ENCODE measurements at places on chromosomes 2 and 18.

DNA sequence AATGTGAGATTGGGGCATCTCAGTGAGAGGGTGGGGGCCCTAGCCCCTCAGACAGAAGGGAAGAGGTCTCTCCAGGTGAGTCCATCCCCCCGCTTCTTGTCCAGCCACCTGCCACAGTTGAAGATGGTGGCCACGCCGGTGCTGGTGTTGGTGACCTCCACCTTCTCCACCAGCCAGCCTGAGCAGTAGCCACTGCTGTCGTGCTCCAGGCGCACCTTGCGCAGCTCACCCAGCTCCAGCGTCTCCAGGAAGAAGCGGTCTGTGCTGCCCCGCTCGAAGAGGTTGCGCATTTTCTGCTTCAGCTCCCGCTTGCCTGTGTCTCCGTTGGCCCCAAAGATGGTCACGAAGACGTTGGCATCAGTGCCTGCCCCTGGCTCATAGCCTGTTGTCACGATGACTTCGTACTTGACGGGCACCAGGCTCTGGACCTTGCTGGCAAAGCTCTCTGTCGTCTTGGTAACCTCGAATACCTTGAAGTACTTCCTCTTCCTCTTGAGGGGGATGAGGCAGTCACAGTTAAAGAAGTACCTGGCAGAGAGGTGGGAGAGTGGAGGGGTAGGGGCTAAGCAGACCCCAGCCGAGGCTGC is 179.5 kb downstream of the LOXHD1 start:
- DNase-seq = no peak

DNA sequence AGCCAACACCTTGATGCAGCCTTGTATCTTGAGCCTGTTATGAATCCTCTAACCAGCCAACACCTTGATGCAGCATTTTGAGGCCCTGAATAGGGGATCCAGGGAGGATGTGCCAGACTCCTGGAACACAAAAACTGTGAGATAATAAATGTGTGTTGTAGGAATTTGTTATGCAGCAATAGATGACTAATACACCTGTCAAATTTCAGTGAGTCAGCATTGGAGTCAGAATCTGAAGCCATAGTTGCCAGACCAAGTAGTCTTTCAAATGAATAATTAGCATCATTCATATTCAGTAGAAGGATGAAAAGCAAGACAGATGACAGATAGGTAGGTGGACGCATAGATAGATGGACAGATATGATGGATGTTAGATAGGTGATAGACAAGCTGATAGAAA is 942.5 kb upstream of the SLC39A10 start:
- DNase-seq = no peak

- no peak for DNase-seq
Measured at GRCh38 chr2:174633623-174633930, 36.0 kb upstream of the WIPF1 start.

- no peak for DNase-seq
Measured at GRCh38 chr18:7844418-7844817, 277.3 kb downstream of the PTPRM start.

DNA sequence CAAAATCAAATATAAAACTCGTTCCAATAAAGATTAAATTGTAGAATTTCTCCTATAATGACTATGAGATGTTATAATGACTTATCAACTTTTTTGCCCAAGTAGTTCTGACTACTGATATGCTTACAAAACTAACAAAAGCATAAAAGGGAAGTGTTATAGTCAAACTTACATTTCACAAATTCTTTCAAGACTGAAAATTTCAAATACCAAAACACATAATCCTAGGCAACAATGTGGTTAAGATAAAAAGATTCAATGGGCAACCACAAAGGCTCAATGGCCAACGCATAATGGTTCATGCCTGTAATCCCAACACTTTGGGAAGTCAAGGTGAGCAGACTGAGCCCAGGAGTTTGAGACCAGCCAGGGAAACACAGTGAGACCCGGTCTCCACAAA is 135.7 kb downstream of the USP34 start:
- DNase-seq = no peak

DNA sequence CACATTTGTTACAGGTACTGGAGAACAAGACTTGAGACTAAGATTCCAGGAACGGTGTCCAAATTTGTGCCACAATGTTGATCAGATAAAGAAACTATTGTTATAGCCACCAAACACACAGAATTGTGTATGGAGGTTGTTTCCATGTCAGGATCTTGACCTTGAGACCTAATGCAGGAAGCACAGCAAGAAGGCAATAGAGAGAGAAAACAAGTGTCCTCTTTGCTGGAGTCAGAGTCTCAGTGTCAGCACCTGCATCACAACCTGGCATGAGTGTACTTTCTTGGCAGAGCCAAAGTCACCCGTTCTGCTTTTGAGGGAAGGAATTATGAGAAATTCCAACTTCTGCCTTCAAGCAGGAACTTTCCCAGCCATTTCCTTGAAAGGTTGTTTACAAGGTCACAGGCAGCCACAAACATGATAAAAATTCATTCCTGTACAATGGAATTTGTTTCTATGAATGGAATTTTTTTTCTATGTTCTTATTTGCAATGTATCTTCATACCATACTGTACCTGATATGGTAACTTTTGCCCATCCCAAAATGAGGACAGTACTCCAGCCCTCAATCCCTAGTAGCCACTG is 118.4 kb downstream of the PKP4 start:
- peak; percentile 9 for DNase-seq

DNA sequence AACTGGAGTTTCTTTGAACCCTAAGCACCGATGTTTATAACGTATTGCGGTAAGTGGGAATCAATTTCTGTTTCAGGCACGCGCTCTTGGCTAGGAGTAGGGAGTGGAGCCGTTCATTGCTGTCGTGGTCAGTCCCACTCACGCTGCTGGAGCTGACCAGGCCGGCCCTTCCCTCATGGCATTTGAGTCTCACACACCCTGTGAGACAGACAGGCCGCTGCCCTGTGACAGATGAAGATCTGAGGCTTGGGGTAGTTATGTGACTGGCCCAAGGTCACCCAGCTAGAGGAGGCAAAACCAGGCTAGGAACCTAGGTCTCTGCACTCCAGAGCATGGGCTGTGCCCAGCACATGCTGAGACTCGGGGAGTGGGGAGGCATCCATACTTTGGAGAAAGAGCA is 2.9 kb upstream of the CIDEA start:
- no peak for DNase-seq

DNA sequence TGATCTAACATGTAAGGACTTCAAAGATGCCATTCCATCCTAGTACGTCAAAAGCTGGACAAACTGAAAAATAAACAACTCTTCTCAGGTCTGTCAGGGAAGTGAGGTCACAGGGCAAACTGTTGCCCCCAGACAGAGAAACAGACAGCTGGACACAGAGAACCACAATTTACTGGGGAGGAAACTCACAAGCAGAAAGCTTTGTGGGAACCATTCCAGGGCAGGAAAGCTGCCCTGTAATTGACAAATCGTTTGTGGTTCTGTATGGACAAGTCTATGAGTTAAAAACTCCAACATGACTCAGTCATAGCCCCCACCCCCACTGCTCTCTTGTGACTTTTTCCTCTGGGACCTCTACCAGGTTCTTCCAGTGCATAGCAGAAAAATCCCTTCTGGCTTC is 28.4 kb downstream of the MCEE start:
- DNase-seq = peak; percentile 88

DNA sequence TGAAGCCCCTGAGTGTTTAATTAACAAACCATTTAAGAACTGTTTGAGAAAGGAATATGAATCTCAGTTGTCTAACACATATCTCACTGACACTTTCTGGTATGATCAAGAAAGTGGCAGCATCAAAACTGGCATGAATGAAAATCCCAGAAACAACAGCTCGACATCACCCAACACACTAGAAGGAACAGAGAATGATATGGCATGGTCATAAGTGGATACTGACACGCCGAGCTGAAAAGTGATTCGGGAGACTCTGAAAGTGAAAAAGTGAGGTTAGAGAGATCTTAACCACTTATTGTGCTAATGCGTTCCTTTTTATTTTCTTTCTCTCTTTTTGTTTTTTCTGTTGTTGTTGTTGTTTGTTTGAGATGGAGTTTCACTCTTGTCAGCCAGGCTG is 37.9 kb downstream of the MRPL35 start:
- no peak for DNase-seq

GRCh38 chr2:9124231-9124741 is 82.3 kb upstream of the ASAP2 start:
- no peak for DNase-seq

DNA sequence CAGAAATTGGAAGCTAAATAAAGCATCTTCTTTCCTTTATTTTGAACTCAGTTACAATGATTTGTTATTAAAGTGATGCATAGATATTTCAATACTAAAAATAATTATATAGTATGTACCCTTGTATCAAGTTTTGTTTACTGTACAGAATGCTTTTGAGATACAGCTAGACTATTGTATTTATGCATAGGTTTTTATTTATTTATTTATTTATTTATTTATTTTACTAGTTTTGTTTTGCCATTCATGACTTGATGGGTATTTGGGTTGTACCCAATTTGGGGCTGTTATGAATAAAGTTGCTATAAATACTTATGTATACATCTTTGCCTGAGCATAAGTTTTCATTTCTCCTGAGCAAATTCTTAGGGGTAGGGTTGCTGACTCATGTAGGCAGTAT is 118.7 kb upstream of the NXPH2 start:
- no peak for DNase-seq

- DNase-seq = peak; percentile 60
Measured at GRCh38 chr2:119647440-119648169, 31.4 kb upstream of the TMEM177 start.

DNA sequence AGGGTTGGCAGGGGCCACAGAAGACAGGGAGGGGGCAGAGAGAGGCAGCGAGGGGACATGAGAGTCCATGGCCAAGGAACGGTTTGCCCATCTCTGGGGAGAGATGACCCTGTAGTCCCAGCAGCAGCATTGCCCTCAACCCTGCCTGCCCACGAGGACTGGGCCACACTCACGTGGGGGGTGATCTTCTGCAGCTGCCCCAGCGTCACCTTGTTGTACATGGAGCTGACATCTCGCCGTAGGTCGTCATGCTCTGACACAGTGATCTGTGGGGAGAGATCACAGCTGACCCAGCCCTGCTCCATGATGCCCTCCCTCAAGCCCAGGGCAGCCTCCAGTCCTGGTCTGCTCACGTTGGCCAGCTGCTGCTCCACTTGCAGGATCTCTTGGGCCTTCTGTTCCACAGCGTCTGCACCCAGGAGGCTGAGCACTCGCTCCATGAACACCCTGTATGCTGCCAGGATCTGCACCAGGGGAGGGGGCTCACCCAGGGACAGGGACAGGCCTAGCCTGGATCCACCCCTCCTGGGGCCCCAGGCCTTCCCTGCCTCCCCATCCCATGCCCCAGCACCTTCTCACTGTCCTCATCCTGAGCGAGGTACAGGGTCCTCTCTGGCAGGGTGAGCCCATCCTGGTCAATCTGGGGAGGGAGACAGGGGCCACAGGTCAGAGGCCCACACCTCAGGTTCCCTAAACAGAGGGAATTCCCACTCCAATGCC is 2.8 kb downstream of the ECEL1 start:
- DNase-seq = no peak

- no peak for DNase-seq
Measured at GRCh38 chr2:32671885-32672533, 44.2 kb downstream of the TTC27 start.

DNA sequence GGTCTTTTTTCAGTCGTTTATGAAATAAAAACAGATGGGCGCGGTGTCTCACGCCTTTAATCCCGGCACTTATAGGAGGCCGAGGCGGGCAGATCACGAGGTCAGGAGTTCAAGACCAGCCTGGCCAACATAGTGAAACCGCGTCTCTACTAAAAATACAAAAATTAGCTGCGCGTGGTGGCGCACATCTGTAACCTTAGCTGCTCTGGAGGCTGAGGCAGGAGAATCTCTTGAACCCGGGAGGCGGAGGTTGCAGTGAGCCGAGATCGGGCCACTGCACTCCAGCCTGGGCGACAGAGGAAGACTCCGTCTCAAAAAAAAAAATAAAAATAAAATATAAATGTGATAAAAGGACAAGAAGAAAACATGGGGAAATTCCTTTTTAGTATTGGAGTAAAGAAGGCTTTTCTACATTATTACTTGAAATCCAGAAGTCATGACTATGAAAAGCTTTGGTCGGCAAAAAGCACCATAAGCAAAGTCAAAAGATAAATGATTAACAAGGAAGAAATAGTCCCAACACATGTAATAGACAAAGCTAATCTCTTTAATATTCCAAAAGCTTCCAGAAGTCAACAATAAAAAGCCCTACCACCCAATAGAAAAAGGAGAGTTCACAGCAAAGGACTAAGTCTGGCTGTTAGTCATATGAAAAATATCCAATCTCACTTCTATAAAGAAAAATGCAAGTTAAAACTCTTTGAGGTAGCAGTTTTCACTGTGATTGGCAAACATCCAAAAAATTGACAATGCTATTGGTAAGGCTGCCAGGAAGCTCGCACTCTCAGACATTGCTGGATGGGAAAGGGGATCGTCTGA is 1.4 kb upstream of the FAM168B start:
- DNase-seq = no peak

DNA sequence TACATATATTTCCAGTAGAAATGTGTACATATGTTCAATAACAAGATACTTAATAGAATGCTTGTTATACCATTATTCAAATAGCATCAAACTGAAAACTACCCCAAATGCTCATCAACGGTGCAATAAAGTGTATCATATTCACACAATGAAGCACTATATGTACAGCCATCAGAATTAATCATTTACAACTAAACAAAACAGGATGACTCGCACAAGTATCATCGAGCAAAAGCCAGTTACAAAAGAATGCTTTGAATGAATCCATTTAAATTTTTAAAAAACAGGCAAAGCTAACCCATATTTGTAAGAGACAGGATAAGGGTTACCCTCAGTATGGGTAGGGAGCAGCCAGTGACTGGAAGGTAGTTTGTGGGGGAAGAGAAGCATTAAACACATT is 132.8 kb upstream of the PDE1A start:
- DNase-seq = peak; percentile 58

GRCh38 chr2:156748221-156748620 is 312.0 kb downstream of the GPD2 start:
- no peak for DNase-seq

DNA sequence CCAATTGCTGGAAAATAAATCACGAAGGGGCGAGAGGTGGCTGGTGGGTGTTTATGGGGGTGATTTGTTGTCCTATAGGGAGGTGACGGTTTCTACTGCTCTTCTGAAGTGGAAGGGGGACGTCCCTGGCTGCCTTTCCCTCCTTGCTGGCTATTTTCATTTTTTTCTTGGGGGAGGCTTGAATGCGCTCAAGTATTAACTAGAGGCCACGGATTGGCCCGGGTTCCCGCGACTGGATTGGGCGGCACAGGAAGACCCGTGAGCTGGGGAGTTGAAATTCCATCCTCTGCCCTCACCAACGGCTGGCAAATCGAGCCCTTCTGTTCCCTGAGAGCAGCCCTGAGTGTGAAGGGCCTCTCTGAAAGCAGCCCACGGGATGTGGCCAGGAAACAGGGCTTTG is 176.5 kb upstream of the SPRED2 start:
- DNase-seq = no peak

GRCh38 chr18:65347446-65347845 is 403.4 kb upstream of the CDH7 start:
- no peak for DNase-seq

DNA sequence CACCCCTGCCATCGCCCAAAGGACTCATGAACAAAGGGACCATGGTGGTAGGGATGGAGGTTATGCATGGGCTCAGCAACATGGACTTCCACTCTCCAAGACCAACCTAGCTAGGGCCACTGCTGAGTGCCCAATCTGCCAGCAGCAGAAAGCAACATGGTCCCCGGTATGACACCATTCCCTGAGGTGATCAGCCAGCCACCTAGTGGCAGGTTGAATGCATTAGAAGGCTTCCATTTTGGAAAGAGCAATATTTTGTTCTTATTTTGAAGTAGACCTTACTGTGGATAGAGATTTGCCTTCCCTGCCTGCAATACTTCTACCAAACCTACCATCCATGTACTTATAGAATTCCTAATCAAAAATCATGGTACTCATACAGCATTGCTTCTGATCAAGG is 99.8 kb downstream of the METTL4 start:
- peak; percentile 21 for DNase-seq

GRCh38 chr18:62332431-62332830 is 7.3 kb downstream of the TNFRSF11A start:
- DNase-seq = no peak
